ENCODE measurements at places on chromosomes 7 and 10.

DNA sequence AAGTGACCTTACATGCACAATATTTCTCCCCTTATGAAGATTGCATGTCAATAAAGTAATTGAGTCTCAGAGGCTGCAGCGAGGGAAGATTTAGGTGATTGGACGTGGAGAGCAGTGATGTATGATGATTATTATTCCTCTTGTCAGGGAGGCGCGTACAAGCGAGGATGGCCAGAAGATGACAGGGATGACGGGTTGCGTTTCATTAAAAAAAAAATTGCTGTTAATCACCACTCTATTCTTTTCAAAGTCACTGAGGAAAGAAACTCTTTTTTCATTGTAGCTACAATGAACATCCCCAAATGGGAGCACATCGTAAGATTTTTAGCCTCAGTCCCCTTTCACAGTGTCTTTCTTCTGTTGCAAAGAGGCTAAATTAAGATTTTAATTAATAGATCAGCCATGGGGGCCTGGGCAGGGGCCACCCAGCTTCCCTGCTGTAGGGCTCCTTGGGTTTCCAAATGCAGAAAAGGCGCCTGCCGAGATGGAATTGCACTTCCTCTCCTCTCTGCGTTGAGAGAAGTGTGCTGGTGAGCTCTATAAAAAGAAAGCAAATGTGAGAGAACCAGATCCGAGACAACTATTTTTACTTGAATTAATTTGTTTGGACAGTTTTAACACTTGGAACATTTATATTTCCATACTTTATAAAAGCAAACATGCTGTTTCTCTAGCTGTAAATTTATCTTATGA is 998.1 kb downstream of the LRMDA start:
- ATAC-seq: peak; percentile 81

DNA sequence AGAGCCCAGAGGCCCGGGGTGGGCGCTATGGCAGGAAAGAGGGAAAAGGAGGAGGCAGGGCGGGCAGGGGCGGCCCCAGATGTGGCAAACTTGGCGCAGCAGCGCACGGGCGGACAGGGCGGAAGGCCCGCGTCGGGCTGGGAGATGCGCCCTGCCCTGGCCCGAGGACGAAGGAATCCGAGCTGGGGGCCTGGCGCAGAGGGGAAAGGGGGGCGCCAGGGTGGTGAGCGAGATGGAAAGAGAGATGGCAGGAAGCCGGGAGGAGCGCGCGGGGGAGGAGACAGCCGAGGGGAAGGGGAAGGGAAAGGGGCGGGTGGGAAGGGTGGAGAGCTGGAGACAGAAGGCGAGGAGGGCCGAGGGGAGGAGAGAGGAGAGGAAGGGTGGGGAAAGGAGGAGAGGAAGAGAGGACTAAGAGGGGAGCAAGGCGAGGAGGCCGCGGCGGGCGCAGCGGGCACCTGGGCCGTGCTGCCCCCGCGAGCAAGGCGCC is at the start of gene MARVELD1:
Gene MARVELD1, plus strand, starts transcription at position 392 of the 487 bp plus-strand sequence. CDS start 147 bp downstream, outside the sequence.
- no peak for ATAC-seq

DNA sequence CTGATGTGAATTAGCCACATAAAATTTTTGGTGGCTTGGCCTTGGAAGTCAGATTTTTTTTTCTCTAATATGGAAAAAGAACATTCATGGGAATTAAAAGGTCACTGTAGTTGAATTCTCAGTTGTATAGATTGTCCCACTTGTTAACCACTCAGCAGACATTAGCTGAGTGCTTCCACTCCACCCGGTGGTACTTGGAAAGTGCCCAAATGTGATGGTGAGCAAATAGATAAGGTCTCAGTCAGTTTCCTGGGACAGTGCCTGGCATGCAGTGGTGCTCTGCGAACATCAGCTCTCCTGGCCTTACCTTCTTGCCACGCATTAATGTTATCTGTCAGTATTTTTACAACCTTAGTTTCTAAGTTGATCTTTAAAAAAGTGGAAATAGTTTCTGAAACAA is 1.4 kb downstream of the ATP5F1C start:
- ATAC-seq: no peak

DNA sequence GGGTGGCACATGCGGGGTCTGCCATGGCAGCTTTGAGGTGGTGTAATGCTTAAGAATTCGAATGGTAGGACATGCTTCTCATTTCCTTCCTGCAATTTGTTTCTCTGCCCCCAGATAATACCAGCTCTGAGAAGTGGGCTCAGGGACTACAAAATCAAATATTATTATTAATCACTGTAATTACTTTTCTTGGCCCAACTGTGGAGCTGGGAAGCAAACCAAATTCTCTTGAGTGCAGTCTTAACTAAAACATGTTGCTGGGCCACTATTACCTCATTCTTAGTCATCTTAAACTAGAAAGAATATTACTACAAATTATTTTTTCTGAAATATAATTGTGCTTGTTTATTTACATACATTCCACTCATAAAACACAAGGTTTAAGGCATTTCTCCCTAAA is 566.7 kb upstream of the NRP1 start:
- no peak for ATAC-seq

DNA sequence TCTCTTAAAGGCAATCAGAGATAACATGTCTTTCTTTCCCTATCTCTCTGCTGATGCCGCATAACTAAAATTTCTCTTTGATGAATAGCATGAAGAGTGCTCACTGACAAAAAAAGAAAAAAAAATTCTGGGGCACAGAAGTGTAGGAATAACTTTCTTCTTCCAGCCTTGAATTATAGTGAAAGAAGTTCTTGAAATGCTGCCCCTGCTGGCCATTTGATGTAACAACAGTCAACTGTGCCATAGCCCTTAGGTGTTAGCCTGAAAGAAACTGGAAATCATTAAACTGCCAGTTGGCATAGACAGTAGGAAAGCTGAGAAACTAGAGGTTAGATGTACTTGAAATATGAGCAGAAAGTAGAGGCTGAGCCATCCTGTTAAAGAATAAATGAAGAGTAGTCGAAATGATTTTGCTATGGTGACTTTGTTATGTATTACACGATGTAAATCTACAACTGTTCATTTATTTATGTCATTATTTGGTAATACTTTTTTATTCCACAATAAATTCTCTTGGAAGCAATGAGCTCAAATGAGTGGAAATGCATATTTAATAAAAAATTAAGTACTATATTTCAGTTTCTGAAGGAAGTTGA is 48.3 kb upstream of the FAM171A1 start:
- ATAC-seq: no peak

- no peak for ATAC-seq
These were observed 50.3 kb downstream of the CSTF2T start for GRCh38 chr10:51649064-51649463.

GRCh38 chr10:21369697-21370096 is 155.8 kb downstream of the SKIDA1 start:
- ATAC-seq: no peak

DNA sequence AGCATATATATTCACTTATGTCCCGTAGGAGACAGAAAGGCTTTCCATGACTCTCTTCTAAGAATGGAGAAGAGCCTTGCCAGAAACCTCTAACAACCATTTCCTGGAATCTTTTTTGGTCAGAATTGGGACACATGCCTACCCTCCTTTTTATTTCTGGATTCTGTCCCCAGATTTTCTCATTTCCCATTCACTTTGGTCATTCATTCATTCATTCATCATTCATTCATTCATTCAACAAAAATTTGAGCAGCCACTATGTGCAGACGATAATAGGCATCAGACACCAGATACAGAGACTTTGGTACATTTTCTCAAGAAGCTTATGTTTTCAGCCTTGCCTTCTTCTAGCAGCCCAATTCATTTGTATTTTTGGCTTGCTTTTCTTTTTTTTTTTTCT is 6.0 kb downstream of the ENTPD7 start:
- ATAC-seq: no peak

- ATAC-seq: no peak
These were observed 10.2 kb downstream of the CCDC6 start for GRCh38 chr10:59896191-59896590.

DNA sequence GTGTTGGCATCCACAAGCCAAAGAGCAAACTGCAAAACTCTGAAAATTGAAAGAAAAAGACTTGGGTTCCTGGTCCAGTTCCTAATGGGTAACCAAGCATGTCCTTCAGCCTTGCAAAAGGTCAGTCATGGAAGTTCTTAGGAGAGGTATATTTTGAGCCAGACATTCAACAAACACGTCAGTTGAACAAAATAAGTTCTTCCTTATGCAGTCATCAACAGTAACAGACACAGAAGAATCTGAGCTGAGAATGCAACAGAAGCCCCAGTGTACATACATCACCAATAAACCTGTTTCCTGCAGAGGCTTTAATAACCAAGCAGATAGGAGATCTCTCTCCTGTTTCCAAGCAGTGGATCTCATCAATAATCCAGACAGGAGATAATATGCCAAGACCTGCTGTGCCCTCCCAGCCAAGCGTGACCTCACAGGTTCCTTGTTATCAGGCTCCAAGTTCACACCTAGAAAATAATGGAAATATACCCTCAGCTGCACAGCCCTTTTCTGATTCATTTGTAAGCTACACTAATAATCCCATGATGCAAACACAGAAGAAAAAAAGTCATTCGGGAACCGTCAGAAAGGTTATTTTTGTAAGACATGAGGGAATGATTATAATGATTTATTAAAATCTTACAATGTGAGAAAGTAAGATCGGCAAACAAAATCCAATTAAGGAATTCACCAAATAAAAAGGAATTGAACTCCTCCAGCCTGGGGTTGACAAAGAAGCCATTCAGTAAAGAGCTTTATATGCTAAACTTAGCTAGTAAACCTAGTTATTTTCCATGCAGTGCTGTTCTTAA is 90.7 kb downstream of the DGKI start:
- ATAC-seq: peak; percentile 34

GRCh38 chr10:50508315-50509051 is 115.3 kb downstream of the SGMS1 start:
- ATAC-seq: no peak

DNA sequence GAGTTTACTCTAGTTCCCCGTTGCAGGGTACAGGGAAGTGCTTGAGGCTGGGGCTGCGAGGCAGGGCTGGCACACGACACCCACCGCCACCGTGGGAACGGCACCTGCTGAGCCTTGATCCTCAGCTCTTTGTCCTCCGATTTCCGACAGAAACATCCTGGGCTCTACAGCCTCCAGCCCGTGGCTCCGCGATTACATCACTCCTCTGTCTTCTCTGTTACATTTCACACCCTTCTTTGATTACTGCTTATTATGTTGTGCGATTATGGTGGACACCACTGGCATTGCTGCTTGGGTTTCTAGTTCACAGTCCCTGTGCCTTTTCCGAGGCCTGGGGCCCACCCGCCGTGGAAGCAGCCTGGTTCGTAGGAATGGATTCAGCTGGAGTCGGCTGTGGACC is 26.9 kb downstream of the FKBP6 start:
- ATAC-seq: no peak

GRCh38 chr7:88566162-88566729 is 193.3 kb upstream of the ZNF804B start:
- peak; percentile 69 for ATAC-seq

GRCh38 chr7:22675917-22676343 is 51.1 kb upstream of the IL6 start:
- ATAC-seq: no peak
